ENCODE measurements at places on chromosomes 5 and 9.

DNA sequence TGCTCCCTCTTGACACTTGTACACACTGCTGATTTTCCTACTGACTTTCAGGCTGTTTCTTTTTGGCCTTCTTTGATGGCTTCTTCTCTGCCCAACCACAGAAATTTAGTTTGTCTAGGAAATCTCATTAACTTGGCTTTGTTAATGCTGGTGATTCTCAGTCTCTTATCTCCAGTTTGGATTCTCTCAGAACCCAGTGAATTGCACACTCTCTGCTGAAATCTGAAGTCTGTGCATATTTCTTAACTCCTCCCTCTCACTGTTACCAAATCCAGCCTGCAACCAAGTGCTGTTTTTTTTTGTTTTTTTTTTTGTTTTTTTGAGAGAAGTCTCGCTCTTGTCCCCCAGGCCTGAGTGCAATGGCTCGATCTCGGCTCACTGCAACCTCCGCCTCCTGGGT lies 117.2 kb downstream of the CDC42SE2 start:
- no peak for DNase-seq

GRCh38 chr9:129583308-129584038 lies 37.4 kb downstream of the C9orf50 start:
- no peak for DNase-seq

DNA sequence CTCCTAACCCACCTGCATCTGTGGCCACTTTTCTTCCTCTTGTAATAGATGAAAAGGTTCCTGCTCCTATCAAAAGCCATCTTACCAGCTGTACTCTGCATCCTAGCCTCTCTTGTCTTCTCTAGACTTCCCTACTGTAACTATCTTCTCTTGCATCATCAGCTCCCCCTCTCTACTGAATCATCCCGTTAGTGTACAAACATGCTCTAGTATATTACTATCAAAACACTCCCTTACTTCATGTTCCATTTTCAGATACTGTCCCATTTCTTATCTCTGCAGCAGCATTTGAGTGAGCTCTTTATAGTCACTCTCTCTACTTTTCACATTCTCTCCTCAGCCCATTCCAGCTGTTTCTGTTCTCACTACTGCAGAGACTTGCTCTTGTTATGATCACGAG lies 2.8 kb downstream of the SRA1 start:
- no peak for DNase-seq

DNA sequence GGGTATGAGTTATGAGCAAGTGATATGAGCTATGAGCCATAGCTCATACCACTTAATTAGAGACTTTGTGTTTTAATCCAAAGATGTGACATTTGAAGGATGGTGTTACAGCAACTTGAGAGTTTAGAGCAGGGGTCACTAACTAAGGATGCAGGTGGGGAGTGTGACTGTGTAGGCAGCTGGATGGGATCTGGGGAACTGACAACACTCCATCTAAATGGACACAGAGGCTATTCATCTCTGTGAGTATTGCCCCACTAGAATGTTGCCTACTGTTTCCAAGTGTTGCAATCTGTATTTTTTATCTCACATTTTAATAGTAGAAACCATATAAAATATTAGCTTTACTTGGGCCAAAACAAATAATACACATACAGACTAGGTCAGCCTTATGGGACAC lies 488.1 kb upstream of the DAB2 start:
- no peak for DNase-seq

GRCh38 chr5:81751009-81751835 lies at the start of gene SSBP2:
TSS of gene SSBP2 (minus strand) at chr5:81751097. CDS start at chr5:81751042, 55 bp downstream.
- peak; percentile 98 for DNase-seq
